ENCODE measurements at places on chromosomes 7 and 10.

DNA sequence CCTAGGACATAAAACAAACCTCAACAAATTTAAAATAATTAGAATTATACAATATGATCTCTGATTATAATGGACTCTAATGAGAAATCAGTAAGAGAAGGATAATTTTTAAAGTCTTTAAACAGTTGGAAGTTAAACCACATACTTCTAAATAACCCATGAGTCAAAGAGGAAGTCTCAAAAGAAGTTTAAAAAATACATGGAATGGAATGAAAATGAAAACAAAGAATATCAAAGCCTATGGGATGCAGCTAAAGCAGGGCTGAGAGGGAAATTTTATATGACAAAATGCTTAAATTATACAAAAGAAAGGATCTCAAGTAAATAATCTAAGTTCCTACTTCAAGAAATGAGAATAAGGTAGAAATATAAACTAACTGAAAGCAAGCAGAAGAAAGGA is 460.5 kb downstream of the RPS24 start:
- DNase-seq, result no peak

- no peak for DNase-seq
Measured at GRCh38 chr7:11748884-11749283, 83.1 kb downstream of the THSD7A start.

DNA sequence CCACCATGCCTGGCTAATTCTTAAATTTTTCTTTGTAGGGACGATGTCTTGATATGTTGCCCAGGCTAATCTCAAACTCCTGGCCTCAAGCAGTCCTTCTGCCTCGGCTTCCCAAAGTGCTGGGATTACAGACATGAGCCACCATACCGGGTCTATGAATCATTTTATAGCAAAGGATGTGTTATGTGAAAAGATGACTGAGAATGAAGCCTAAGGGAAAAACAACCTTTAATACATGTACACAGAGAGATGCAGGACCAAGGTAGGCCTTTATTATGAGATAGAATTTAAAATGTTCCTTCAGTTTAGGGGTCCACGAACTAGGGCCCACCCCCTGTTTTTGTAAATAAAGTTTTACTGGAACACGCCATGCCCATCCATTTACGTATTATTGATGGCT is 41.0 kb downstream of the UBE2H start:
- no peak for DNase-seq

- no peak for DNase-seq
Measured at GRCh38 chr10:60390224-60390626, 550 bp upstream of the ANK3 start.

GRCh38 chr7:93923942-93924341 is 2.4 kb downstream of the GNG11 start:
- no peak for DNase-seq

DNA sequence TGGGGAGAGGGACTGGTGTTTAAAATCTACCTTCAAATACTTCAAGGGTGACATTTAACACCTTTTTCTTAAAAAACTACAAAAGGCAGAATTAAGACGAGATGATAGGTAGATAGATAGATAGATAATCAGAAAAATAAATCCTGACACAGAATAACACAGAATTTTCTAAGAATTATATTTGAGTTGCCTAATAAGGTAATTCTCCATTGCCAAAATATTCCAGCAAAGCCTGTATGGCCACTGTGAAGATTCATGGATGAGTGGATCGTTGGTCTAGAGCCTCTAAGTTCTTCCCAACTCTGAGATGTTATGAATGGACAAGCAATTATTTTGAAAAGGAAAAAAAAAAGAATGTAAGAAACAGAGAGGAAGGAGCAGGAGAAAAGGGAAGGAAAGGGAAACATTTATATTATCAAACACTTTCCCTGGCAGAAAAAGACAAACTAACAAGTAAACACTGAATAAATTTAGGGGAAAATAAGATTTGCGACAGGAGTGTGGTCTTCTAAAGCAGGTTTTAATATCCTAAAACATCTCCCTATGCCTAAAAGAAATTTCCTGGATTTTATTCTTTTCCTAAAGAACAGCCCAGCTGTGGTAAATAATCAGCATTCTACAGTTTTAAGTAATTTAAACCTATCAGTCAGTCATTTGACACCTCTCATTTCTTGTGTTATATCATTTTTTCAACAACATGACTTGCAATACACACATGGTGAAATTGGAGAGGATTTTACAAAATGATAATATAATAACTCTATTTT is 7.5 kb upstream of the CAV2 start:
- DNase-seq, result no peak

GRCh38 chr10:13847201-13847631 is 260.5 kb downstream of the PRPF18 start:
- no peak for DNase-seq

GRCh38 chr7:50645186-50645585 is 80.0 kb upstream of the DDC start:
- no peak for DNase-seq

- no peak for DNase-seq
Measured at GRCh38 chr7:103124429-103124979, 24.4 kb downstream of the NAPEPLD start.

DNA sequence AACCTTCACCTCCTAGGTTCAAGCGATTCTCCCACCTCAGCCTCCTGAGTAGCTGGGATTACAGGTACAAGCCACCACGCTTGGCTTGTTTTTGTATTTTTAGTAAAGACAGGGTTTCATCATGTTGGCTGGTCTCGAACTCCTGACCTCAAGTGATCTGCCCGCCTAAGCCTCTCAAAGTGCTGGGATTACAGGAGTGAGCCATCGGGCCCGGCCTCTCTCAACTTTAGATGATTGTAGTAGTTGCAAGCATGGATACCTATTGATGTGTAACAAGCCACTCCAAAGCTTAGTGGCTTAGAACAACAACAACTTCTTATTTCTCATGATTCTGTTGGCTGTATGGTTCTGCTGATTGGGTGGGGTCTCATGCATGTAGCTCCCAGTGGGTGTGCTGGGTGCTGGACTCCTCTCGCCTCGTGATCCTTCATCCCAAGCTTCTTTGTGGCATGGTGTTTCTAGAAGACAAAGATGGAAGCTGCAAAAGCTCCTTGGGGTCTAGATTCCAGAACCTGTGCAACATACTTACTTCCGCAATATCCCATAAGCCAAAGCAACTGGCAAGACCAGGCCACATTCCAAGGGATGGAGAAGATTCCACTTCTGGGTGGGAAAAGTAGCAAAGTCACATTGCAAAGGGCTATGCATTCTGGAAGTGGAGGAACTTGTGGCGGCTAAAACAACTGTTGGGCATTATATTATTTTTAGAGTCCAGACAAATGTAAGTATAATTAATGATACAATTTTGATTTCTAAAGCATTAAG is 37.9 kb downstream of the SKIDA1 start:
- no peak for DNase-seq
